Dermis blood vessel endothelial cell (primary cell): ENCODE measurements at places on chromosomes 11 and 22. TPM values are rescaled to one million over a fixed set of nuclear protein-coding genes. Genes with fewer than 3 reads are reported as not detected.

Gene GAS2L1
- total RNA-seq, result 24.7 and 44.4 TPM in 2 replicates

Gene TUBGCP6
- 28.5 and 38.1 TPM in 2 replicates for total RNA-seq

Gene FAM180B
- not detected in 2 replicates for total RNA-seq

Gene HTR3B
- total RNA-seq, result not detected in 2 replicates

Gene MGAT3
- under 0.01 TPM in 1 of 2 replicates, not detected in the other for total RNA-seq
